ENCODE measurements at places on chromosomes 16 and 17.

DNA sequence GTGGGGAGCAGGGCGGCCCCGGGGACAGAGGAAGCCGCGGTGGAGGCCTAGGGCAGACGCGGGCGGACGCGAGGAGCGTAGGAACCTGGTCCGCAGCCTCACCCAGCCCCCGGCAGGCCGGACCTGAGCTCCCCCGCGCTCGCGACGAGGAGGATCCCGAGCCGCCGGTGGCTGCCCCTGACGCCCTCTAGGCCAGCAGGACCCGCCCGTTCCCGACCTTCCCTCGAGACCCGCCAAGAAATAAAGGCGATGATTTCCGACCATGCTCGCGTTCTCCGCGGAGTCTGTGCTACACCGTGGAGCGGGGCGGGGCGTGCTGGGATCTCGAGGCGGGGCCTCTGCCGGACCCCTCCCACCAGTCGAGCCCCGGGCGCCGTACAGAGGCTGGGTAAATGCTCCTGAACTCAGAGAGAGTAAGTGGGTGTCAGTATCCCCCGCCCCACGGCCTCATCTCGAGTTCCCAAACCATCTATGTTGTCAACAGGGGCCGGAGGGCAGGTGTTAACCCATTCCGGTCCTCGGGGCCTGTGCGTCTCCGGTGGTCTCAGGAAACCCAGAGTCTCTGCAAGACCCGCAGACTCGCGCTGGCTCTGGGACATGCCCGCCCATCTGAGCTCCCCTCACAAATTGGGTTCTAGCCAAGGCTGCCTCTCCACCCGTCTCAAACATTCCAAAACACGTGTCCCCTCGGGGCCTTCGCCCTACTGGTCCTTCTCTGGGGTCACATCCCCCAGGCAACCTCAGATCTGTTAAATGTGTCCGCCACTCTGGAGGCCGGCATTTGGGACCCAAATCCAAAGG lies 13.7 kb downstream of the SYCE1L start:
- DNase-seq: peak; percentile 4

DNA sequence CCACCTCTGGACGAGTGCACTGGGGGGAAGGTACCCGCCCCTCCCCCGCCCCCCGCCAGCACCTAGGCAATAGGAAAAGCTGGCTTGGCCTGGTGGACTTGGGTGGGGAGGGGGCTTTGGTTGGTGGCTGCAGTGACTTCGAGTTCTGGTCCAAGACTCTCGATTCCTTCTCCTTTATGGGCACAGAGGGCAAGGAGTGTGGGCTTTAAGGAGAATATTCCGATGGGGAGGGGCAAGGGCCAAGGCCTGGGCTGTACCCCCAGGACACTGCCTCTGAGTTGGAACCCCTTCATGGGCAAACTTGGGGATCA lies 409 bp downstream of the ACSF2 start:
- no peak for DNase-seq

GRCh38 chr17:46056800-46057304 lies 57.8 kb downstream of the STH start:
- DNase-seq: no peak

- peak; percentile 89 for DNase-seq
Observed at GRCh38 chr17:44308320-44308818, at the start of gene RUNDC3A. TSS of gene RUNDC3A (plus strand) at chr17:44308601. CDS start at chr17:44308833, 232 bp downstream.

DNA sequence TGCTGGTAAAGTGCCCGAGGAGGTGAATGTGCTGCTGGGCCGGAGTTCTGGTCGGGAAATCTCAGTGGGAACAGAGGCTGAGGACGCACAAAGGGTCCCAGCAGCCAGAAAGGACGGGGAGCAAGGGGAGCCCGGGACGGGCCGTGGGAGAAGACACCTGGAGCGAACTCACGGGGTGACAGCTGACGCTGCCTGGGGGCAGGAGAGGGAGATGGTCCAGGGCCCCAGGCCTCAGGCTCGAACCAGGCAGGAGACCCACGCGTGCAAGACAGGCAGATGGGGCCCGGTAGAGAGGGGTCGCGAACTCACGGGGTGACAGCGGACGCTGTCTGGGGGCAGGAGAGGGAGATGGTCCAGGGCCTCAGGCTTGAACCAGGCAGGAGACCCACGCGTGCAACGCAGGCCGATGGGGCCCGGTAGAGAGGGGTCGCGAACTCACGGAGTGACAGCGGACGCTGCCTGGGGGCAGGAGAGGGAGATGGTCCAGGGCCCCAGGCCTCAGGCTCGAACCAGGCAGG lies 72.9 kb downstream of the METRNL start:
- DNase-seq: no peak

- DNase-seq: no peak
Observed at GRCh38 chr17:78534492-78535272, 42.5 kb downstream of the DNAH17 start.

GRCh38 chr17:55965051-55965450 lies 188.2 kb upstream of the ANKFN1 start:
- no peak for DNase-seq

DNA sequence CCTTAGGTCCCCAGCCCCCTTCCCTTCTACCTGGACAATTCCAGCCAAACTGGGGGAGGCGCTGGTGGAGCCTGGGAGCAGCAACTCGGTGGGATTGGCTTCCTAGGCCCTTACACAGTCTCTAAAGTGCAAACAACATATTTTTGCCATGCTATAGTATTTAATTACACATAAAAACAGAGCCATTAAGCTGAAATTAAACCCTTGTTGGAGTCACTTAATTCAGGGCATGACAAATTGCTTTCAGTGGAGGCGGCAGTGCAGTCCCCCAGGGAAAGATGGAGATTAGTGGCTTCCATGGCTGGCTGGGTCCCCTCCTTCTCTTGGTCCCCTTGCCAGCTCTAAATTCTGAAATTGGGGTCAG lies 17.3 kb downstream of the IGFBP4 start:
- DNase-seq: peak; percentile 38

DNA sequence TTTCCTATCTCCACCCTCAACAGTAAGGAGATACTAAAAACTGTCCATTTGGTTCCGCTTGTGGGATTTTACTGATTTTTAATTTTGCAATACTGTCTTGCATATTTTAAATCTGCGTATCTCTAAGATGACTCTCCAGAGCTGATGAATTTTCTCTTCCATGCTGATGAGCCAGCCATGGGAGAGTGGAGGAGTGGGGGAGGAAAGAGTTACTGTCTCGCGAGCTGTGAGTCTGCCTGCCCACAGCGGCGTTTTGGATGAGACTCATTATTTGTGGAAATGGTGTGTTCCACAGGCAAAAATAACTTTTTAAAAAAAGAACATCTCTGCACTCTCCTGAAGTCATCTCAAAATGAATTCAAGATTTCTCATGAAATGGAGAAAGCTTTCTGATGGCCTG lies 34.6 kb upstream of the MYOCD start:
- no peak for DNase-seq
